ENCODE measurements at places on chromosomes 12 and 14.
A peak's percentile ranks its signal among the peaks of the same experiment; 100 is the strongest.

GRCh38 chr12:12693111-12693671 is 2.8 kb downstream of the GPR19 start:
- no peak for DNase-seq

DNA sequence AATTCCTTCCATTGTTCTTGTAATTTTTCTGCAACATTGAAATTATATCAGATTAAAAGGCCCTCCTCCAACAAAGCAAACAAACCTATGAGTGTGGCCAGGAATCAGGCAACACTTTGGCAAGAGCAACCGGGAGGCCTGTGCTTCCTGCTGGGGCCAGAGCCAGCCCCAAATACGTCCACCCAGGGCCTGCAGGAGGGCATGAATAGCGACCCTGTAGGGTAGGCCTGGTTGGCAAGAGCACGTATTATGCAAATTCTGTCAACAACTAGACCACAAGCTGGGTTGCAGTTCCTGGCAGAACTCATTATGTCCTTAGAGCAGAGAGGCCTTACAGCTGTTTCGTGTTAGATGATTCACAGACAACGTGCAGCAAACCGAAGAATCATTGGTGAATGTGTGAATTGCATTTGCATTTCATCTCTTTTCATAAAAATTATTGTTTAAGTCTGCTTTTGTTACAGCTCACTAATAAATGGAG is 26.9 kb upstream of the LGALS3 start:
- peak; percentile 71 for DNase-seq

DNA sequence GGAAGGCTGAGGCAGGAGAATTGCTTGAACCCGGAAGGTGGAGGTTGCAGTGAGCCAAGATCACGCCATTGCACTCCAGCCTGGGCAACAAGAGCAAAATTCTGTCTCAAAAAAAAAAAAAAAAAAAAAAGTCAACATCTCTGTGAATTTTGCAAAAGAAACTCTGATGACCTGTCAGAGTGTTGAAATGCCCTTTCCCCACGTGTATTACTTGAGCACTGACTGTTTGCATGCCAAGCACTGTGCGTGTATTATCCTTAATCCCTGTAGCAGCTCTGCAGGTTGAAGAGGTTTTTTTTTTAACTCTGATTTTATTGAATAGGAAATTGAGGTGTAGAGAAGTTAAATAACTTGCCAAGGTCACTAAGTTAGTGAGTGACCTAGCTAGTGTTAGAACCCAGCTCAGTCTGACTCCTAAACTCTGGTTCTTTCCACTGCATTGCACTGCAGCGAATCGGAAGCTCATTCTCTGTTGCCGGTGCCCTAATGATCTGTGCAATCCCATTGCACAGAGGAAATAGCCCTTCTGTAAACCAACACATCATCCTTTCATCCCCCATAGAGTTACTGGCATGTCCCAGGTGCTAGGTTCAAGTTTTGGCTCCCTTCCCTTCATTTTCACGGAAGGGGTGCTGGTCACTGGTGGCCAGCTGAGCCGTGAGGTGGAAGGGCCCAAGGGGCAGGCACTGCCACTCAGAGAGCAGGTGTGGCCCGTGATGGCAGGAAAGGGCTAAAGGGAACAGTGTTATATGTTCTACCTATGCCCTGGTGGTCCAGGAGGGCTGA is 122.3 kb downstream of the EML1 start:
- DNase-seq, result no peak

DNA sequence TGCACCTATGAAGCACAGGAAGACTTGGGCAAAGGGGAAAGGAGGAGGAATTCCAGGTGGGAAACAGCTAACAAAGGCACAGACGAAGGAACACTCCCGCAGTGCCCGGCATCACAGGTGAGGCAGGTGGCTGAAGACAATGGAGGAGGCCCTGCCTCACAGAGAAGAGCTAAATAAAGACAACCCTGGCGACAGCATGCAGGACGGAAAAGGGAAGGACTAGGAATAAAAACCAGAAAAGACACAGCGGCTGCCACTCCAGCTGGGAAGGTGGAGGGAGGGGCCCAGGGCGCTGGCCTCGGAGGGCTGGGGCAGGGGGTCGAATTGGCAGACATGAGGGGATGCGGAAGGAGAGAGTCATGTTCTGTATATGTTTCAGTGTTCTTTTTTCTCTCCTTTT is 43.0 kb upstream of the ANO2 start:
- peak; percentile 79 for DNase-seq

GRCh38 chr14:94043756-94044475 is 17.8 kb downstream of the OTUB2 start:
- DNase-seq, result no peak

DNA sequence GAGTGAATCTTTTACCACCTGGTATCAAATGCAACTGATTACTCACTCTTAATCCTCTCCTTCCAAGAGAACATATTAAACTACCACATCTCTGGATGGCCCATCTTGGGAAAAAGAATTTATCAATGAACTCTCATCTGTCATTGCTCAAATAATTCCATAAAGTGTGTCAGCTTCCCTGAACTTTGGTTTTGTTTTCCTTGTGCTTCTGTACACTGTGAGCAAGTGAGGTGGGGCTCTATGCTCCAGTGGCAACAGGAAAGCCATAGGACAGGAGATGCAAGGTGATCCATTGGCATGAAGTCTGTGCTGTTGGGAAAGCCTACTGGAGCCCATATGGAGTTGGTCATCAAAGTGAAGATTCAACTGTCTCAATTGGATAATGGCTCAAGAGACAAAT is 17.4 kb downstream of the OTOGL start:
- no peak for DNase-seq

- no peak for DNase-seq
Measured at GRCh38 chr12:52615912-52616311, 2.4 kb downstream of the KRT73 start.

- DNase-seq, result peak; percentile 45
Measured at GRCh38 chr14:76862546-76863282, 36.5 kb downstream of the LRRC74A start.

DNA sequence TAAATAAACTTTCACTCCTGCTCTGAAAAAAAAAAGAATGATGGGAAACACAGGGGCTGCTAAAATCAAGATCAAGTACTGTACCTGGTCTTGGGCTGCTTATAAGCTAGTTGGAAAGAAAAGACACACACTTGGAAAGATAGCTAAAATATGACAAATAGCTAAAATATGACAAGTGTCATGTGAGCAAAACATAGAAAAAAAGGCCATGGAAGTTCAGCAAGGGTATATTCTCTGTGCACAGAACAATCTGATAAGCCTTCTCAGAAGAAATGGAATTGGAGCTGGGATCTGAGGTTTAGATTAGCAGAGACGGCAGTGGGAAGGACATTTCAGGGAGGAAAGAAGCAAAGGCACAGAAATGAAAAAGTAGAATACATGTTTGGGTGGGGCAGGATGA is 126.2 kb upstream of the PMCH start:
- no peak for DNase-seq

DNA sequence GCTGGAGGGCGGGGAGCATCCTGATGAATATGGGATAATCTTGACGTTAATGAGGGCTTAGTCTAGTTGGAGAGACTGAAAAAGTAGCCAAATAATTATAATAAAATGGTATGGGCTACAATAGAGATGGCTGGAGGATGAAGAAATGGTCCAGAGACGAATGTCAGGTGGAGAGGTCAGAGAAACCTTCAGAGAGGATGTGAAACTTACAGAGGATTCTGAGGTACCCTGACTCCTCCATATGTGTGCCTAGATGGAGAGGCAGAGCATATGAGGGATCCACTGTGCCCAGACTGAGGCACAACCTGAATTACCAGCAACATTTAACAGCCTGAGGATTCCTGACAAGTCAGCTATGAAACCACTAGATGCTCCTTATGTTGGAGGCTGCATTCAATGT is 417.0 kb downstream of the ATP23 start:
- no peak for DNase-seq

DNA sequence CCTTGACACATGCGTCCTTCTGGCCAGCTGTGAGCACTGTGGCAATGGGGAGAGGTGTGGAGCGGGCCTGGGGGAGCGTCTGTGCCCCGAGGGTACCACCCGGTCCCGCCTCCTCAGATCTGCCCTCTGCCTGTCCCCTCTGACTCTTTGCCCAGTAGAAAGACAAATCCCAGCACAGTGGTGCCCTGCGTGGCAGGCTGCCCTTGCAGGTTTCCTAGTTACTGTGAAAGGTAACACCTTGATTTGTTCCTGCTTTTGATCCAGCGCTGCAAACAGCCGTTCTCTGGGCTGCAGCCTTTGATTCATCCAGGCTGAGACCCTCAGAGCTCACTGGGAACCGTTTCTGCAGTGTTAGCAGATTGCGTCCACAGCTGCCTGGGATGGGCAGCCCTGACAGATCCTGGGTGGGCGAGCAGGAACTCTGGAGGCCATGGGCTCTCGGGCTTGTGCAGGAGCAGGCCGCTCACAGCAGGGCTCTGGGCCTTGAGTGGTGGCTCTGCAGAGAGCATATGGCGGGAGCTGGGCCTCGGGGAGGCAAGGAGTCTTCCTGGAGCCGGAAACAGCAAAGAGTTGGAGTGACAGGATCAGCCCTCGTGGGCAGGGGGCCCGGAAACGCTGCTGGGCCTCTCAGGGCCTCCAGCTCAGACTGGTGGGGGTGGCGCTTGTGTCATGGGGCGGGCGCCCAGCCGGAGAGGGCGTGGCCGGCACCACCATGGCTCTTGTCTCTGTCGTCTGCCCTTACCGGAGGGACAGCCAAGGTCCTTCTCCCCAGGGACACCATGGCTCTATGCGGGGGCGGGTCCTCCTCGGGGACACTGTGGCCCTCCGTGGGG is 16.6 kb downstream of the FBRSL1 start:
- DNase-seq, result peak; percentile 30

DNA sequence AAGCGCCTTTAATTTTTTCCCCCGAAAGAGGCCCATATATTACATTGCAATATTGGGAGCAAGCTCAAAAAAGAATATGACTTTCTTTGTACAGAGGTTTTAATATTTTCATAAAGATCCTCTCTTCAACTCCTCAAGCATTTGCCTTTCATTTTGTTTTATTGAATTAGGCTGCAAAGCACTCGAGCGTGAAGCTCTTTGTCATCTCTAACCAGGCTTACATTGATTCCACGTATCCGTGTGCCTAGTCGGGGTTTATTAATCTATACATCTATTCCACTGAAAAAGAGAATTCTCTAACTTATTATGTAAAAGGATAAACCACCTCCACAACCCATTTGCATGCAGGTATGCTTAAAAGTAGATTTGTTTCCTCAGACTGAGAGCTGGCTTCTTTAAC is 234.8 kb upstream of the TMPO start:
- DNase-seq, result peak; percentile 20

- DNase-seq, result no peak
Measured at GRCh38 chr12:5780536-5780935, 164.5 kb downstream of the ANO2 start.

DNA sequence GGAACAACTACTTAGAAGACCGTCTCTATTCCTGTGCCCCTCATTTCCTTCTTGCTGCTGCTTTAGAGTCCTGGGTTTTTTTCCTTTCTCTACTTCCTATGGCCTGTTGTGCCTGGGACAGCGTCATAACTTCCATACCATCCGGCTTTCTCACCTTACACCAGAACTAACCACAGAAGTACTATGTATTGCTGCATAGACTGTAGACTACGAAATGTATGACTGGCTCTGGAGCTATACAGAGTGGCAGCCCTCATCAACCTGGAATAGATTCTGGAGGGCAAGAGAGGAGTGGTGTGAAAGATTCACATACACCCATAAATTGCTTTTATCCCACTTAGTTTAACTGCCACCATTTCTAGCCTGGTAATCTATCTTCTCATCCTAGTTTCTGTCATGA is 16.9 kb upstream of the SRP54 start:
- no peak for DNase-seq

- peak; percentile 2 for DNase-seq
Measured at GRCh38 chr14:60309867-60310552, 61.0 kb downstream of the PPM1A start.

DNA sequence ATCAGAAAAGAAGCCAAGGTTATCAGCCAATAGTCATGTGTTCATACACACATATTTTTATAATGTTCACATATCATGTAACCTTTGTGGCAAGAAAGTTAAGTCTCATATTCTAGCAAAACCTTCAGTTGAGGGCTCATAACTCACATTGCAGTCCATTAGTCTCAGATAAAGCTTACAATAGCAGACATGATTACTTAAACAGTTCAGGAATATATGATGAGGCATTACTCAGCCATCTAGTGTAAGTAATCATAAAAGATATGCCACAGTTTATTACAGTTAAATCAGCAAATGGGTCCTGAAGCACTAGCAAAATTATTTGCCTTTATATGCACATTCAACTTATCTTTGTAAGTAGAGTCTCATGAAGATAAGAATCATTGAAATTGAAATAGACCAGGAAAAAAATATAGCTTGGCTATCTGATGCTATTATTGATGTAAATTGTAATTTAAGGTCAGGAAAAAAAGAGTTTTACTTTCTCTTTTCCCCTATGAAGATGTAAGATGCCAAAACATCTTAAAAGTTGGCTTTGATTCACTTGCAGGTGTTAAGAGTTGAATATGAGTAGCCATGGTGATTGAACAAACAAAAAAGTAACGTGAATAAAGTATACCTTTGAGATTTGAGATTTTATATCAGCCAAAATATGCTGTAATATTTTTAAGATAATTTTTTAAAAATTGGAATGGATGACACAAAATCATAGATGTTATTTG is 537.0 kb downstream of the SLC6A15 start:
- DNase-seq, result no peak

GRCh38 chr12:64946132-64946829 is 121.8 kb downstream of the TBC1D30 start:
- no peak for DNase-seq

DNA sequence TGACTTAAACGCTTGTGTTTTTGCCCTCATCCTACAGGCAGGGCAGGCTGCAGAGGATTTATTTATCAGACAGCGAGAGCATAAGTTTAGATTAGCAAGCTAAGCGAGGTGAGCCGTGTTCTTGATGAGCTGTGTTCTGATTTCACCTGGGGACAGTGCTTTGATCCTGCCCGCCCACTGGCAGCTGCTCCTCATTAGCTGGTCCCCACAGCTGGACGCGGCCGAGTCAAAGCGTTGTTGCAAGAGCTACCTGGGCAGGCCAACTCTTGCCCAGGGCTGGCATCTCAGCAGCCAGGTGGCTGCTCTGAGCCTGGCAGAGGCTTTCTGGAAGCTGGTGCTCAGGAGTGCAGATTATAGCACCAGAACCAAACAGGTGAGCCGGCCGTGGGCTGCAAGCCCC is 46.8 kb upstream of the BEGAIN start:
- DNase-seq, result peak; percentile 36

DNA sequence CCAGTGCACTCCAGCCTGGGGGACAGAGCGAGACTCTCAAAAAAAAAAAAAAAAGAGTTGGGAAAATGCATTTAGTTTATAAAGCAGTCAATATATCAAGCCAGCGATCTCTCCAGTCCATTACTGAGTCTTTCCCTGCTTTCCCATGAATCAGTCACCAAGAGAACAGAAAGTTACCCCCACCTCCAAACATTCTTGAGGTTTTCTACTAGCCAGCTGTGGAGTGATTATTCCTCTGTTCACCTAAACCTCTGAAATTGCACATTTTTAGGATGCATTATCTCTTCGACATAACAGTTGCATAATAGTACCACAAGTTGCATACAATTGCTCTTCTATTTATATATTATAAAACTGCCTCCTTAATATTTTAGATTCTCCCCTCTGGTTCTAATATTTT is 134.8 kb upstream of the DIO3 start:
- DNase-seq, result no peak

Data from NCI-H1417 (cell line).